ENCODE measurements at places on chromosomes 12 and 14.

DNA sequence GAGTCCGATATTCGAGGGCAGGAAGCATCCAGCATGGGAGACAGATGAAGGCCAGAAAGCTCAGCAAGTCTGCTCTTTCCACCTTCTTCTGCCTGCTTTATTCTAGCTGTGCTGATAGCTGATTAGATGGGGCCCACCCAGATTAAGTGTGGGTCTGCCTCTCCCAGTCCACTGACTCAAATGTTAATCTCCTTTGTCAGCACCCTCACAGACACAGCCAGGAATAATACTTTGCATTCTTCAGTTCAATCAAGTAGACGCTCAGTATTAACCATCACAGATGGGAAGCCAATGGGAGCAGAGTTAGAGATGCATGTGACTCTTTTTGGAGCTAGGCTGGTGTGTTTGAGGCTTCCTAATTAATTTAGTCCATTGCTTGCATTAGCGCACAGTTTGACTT, 17.0 kb downstream of the C12orf75 start:
- DNase-seq: no peak

DNA sequence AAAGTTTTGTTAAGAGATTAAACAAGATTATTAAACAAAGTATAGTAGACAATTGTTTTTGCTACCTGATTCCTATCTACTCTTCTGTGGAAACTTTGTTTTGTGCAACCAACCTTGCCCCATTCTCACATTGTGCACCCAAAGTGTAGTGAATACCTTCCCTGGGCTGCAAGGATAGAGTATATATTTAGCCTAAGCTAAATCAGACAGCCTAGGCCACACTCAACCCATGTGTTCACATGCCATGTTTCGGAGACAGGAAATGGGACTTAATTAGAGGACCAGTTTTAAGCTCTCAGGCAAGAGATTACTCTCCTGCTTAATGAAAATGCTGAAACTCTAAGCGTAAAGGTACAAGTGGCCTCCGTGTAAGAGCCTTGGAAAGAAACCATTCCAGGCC, 734.9 kb upstream of the USP15 start:
- no peak for DNase-seq

DNA sequence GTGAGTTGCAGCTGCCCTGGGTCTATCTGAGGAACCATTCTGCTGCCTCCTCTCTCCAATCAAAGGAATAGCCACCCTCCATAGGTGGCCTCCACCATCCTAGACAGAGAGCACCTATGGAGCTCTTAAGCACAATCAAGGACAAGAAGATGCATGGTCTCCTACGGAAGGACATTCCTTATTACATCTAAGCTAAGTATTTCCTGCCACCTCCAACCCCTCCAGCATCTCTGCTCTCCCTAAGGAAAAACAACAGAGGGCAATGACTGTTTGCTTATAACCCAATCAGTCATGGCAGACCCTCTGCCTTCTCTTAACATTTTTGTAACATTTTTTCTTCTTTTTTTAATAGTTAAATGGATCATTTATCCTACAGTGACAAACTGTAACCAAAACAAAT, 14.8 kb upstream of the OR6J1 start:
- no peak for DNase-seq

- DNase-seq: peak; percentile 96
Measured at GRCh38 chr12:12901158-12901791, 9.9 kb downstream of the GPRC5A start.

Measured in mammary epithelial cell (primary cell).